ENCODE measurements at places on chromosomes 3 and 15.

DNA sequence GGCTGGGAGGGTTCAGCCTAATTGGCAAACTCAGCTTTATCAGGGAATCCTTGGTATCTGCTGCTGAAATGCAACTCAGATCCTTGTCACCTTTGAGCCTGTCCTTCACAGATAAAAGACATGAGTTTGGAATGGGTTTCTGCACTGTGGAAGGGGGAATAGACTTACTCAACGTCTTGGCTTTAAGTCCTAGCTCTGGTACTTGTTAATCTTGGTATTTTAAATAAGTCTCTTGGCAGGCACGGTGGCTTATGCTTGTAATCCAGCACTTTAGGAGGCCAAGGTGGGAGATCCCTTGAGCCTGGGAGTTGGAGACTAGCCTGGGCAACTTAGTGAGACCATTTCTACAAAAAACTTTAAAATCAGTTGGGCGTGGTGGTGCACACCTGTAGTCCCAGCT, 55.1 kb upstream of the ATOSA start:
- no peak for DNase-seq

- DNase-seq, result peak; percentile 7
These were observed 10.0 kb downstream of the MYO5A start for GRCh38 chr15:52518487-52519371.

GRCh38 chr15:41483115-41483514, 10.6 kb upstream of the ITPKA start:
- no peak for DNase-seq

- DNase-seq, result no peak
These were observed 213.6 kb downstream of the SSR3 start for GRCh38 chr3:156341332-156341731.

- DNase-seq, result peak; percentile 86
These were observed 5.7 kb downstream of the TTBK2 start for GRCh38 chr15:42914728-42915497.

DNA sequence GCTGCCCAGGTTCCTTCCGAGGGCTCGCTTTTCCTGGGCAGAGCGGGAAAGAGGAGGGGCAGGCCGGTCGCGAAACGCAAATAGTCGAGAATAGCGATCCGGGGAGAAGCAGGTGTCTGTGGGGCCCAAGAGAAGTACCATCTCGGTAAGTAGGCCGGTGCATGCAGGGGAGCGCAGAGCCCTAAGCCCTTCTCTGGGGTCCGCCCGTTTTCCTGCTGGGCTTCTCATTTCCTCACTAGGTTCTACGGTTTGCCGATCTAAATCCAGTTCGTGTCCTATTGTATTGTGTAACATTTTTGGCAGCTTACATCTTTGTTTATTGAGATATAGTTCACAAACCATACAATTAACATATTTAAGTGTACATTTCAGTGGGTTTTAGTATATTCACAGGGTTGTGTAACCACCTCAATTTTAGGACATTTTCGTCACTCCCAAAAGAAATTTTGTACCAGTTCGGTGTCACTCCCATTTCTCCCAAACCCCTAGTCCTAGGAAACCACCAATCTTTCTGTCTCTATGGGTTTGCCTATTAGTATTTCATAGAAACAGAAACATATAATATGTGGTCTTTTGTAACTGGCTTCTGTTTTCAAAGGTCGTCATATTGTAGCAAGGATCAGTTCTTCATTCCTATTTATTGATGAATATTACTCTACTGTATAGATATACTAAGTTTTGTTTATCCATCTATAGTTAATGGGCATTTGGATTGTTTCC, 6.8 kb upstream of the TRIM69 start:
- peak; percentile 75 for DNase-seq

- peak; percentile 87 for DNase-seq
These were observed 33.5 kb upstream of the LYZL4 start for GRCh38 chr3:42443819-42444436.

DNA sequence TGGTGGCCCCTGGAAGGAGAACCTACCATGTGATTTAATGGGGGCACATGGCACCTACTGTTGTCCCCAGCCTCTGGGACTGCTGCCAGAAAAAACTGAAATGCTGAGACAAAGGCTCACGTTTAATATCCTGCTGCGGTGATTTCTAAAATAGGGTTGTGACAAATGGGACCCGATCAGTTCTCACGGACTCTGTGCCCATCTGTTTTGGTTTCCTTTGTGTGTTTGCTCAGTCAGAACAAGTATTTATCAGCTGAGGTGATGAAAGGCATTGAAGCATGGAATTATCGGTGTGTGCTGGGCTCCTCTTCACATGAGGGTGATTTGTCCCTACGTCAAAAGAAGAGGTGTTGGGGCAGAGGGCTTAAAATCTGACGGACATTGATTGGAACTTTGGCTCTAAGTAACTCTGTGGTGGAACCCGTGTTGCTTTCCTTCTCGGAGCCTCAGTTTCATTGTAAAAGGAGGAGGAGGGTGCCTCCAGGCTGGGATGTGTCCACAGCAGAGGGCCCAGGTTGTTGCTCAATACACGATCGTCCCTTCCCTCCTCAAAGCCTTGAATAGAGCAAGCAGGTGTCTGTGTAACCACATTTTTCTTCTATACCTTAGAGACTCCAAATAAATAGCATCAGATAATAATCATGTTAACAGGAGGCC, 283.3 kb upstream of the RGMA start:
- DNase-seq, result no peak

DNA sequence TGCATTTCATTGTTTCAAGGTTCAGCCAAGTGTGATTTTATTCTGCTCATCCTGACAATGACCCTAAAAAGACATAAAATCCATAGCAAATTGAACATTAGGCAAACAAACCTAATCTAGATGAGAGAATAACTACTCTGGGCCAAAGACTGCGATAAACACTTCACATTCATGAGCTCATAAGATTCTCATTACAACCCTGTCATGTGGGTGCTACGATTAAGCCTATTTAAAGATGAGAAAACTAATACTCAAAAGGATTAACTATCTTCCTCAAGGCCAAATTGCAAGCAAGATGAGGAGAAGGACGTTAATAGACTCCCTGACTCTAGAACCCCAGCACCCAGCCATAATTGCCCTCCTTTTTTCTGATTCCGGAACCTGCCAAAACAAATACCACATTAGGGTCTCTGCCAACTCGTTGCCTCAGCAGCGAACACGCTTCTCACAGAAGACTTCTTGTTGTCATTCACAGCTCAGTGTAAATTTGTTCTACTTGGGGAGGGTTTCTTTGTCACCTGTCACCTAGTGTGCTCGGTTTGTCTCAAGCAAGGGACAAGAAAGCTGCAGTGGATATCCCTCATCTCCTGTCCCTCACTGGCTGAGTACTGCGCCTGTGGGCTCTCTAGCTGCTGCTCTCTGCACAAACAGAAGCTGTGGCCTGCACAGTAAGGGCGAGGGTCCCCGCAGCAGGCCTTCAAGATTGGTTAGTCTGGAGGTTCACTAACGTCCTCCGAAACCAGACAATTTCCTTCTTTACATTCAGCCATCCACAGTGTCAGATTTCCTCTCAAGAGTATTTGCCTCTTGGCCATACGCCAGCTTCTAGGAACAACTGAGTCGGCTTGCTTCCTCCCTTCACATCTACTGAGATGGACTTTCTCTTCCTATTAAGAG, 200.0 kb upstream of the UBE2E2 start:
- no peak for DNase-seq

DNA sequence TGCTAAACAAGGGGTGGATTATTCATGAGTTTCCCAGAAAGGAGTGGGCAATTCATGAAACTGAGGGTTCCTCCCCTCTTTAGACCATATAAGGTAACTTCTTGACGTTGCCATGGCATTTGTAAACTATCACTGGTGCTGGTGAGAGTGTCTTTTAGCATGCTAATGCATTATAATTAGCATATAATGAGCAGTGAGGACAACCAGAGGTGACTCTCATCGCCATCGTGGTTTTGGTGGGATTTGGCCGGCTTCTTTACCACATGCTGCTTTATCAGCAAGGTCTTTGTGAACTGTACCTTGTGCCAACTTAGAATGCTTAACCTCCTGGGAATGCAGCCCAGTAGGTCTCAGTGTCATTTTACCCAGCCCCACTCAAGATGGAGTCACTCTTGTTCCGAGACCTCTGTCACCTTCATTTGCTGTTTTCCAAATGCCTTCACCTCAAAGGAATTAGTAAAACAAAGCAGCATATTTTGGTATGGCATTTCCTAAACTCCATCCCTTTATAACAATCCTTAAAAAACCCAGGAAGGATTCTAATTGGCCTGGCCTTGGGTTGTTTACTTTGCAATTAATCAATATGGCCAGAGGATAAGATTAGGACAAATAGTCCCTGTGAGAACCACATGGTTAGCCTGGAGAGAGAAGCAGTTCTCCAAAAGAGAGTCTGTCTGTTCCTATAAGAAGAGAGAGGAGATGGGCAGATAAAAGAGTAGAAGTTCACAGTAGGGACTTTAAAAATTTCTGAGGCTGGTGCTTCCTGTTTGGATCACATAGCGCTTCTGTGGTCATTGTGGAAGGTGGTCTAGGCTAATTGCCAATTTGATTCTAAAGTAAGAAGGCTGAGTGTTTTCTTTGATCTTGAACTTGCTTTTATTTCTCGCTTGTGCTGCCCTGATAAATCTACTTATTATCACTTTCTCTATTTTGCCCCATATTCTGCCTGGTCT, 155.2 kb upstream of the EOMES start:
- DNase-seq, result no peak

- DNase-seq, result no peak
These were observed 32.2 kb upstream of the SGO1 start for GRCh38 chr3:20218215-20218614.

DNA sequence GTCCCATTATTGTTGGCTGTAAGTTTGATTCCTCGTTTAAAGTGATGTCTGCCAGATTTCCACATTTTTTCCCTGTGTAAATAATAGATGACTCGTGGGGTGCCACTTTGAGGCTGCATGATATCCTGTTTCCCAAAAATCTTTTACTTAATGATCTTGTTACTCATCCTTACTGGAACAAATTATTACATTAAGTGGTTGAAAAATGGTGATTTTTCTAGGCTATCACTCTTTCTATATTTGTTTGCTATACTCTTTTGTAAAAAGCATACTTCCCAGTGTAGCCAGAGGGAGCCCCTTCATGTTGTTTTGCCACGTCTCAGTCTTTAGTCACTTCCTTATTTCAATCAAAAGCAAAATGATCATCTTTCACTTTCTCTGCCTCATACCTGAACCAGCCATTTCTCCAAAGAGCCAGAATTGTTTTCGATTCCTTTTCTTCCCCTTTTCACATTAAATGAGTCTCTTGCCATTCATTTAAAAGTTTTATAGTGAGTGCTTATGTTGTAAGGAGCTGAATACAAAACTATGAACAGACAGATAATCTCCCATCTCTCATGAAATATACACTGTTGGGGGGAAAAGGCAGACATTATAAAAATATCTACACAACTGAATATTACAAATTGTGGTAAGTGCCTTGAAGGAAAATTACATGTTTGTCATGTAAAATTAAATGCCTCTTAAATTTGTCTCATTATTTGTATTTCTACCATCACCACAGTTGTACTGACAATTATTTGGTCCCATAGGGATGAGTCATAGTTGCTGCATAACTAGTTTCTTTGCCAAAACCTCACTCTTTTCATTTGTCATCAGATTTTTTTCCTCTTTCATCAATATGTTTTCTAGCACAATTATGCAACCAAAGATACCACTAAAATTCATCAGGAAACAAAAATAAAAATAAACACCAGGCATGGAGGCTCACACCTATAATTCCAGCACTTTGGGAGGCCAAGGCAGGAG, 41.5 kb downstream of the ADGRG7 start:
- DNase-seq, result peak; percentile 86

DNA sequence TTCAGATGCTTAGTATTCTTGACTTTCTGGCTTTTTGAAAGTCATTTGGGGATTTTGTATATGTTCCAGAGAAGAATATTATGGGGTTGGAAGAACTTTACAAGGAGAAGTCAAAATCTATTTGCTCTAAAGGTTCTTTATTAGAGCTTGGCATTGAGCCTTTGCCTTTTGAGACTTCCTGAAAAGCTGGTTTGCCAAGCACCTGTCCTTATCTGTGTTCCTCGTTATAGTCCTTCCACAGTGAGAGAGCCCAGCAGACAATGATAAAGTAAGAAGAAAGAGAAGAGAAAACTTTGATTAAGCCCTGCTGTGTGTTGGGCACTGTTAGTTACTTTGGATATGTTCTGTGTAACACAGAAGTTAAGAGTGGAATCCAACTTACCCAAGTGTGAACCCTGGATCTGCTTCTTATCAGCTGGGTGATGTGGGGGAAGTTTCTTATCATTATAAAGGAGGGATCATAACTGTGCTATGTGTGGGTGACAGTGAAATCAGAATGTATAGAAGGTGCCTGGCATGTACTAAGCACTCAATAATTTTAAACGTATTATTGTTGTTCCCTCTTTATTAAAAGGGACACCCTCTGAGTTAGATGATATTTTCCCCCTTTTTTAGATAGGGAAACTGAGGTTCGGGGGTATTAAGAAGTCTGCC, 44.3 kb upstream of the POLR2M start:
- DNase-seq, result no peak
